ENCODE measurements at places on chromosomes 13 and 19.
A peak's percentile ranks its signal among the peaks of the same experiment; 100 is the strongest.

DNA sequence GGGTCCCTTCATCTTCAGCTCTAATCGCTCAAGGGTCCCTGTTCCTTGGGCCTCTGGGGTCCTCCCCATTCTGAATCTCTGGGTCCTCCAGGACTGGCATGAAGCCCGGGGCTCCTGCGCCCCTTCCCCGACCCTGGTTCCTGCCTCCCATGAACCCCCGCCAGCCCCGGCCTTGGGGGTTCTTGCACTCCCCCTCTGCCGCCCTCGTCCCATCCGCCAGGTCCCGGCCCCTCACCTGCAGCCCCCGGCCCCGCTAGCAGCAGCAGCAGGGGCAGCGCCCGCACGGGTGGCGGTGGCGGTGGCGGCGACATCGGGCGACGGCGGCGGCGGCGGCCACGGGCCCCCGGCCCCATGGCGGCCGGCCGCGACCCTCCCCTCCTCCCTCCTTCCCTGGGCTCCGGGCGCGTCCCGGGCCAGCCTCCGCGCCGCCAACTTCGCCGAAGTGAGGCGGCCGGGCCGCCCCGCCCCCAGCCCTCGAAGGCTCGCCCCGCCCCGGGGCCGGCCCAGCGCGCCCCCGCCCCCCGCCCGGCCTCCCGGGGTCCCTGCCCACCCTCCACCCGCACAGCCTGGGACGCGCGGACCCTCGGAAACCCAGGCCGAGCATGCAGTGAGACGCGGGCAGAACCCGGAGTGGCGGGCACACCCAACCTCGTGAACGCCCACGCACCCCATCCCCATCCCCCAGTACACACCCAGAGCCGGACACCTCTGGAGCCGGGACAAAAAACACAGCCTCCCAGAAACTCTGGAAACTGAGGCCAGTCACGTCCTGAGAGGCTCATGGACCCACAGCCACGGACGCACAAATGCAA, at the start of gene NOTCH3:
TSS of gene NOTCH3 (minus strand) at position 443 of the 812 bp plus-strand sequence. CDS start at position 353, 90 bp downstream.
- DNase-seq, result no peak

GRCh38 chr13:40676007-40676406, 9.6 kb upstream of the FOXO1 start:
- no peak for DNase-seq

DNA sequence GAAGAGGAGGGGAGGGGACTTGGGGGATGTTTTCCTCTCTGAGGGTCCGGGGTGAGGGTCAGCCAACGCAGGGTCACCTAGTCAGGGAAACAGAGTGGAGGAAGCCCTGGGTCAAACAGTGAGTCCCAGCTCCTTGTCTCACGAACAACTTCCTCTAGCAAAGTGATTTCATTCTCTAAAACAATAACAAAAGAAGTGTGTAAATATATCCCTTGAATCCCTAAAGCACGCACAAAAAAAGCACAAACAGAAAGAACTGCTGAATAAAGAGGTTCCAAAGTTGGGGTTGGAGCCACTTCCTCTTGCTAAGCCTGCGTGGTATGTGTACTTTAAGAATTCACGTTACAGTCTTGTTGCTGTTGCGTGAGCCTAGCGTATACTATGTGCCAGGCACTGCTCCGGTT, 1.5 kb upstream of the C5AR2 start:
- DNase-seq, result no peak

DNA sequence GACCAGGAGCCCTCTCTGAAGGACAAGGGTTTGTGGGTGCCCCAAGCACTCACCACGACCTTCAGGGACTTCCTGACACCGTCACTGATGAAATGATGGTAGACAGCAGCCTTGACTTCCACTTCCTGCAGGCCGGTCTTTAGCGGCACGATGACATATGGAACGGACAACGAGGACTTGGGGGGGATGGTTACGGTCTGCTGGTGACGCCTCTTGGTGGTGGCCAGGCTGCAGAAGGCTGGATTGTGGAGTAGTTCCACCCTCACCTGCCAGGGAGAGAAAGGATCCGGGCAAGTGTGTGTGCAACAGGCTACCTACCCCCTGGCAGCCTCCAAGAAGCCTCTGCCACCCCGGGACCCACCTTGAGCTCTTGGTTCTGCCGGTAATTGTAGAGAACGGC, 23.2 kb downstream of the C3 start:
- no peak for DNase-seq

GRCh38 chr19:10544753-10545251, 1.1 kb downstream of the ATG4D start:
- no peak for DNase-seq

DNA sequence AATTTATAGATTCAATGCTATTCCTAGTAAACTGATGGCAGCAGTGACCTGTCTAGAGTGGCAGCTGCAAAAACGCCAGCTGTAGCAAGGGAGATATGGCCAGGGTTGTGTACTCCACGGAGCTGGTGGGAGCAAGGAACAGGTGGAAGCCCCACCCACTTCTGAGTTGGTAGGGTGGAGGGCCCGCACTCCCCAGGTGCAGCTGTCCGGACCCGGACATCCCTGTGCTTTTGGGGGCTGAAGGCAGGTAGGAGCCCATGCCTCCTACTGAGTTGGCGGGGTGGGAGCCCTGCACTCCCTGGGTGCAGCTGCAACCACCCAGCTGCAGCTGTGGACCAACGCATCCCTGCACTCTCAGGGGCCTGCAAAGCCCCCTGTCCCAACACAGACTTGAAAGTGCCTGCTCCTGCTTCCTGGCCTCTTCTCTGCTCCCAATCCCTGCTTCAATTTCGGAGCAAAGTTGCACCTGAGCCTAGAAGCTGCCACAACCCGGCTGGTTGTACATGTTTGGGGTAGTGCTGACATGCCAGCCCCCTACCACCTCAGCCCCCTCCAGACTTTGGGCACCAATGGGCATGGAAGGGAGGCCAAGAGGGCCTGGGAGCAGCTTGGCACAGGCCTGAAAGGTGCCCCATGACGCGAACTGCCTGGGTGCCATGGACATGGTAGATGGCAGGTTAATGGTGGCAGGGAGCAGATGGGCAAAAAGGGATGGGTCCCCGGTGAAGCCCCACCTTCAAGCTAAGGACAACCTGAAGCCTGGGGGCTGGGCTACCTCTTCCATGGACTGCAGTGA, 19.8 kb downstream of the UGGT2 start:
- no peak for DNase-seq

DNA sequence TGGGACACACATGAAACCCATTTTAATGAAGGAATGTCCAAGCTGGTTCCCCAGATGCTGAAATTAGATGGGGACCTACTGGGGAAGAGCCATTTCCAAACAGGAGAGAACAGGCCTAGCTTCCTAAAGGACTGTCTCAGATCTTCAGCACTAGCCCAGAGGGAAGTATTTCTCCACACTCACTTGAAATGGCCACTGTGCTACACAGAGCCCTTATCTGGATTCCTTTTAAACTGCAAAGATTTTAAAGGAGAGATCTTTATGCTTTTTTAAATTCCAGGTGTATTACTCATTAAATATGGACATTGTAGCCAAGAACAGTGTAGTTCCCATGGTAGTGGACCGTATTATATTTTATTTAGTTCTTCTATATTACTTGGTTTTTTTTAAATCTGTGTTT, 255.3 kb downstream of the SHISA2 start:
- no peak for DNase-seq

- no peak for DNase-seq
These were observed 31.6 kb upstream of the USP12 start for GRCh38 chr13:27203186-27203585.

DNA sequence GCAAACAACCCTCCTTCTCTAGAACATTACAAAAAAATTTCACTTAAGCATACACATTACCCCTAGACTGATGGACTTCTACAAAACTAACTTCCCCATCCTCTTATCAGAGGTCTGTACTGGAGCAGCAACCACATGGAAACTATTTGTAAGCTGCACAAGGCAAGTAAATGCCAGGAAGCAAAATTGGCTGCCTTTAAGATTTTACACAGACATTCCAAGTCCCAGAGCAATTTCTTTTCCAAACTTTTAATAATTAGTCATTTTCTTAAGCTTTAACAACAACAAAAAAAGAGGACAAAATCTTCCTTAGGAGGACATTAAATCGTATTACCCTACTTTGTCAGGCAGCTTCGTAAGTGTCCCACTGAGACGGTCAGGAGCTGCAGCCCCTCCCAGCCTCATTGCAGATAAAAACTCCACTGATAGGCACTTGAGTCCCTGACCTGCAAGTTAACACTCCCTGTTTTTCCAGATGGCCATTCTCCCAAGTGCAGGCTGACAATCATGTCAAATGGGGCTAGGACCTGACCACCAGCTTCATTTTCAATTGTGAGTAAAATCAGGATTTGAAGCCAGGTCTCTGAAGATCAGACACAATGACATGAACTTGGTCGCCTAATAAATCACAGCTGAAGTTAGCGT, 680.1 kb downstream of the DIAPH3 start:
- no peak for DNase-seq

DNA sequence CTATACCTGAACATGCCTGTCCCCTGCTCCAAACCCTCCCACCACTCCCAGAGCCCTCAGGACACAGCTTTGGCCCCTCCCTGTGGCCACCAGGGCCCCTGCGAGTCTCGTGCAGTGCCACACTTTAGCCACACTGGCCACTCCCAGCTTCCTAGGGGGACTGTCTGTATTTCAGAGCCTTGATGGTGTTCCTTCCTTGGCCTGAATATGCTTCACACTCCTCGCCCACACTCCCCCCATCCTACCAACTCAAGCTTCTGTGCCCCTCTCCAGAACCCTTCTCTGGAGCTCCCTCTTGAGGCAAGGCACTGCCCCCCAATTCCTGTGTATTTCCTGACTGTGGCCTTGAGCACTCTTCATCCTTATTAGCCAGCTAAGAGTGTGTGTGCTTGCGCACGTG, 80.2 kb downstream of the DPF1 start:
- no peak for DNase-seq

DNA sequence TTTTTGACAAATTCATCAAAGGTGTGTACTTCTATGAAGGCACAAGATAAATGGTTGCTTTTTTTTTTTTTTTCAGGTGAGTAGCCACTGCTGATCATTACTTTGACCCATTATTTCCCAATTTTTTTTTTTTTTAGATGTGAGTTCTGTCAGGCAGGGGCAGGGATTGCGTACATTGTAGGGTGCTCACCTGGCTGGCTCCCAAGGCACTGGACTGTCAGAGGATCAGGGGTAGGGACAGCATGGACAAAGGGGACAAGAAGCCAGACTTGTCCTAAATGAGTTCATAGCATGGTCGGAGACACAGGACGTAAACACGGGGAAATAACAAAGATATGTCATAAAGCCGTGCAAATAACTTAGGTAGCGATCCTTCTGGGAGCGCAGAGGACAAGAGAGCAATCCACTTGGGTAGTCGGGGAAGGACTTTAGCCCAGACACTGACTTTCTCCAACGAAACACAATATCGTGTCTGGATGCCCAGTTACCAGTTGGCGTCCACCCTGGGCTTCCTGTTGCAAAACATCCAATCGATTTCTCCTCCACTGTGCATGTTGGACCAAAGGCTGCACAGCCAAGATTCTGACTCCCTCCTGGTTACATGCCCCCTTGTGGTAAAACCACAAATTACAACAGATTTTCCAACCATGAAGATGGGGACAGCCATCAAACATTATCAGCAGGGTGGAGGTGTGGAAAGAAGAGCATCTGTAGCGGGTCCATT, 27.5 kb upstream of the KATNAL1 start:
- DNase-seq, result peak; percentile 60

GRCh38 chr19:50534478-50534877, 20.8 kb upstream of the ASPDH start:
- DNase-seq, result no peak

DNA sequence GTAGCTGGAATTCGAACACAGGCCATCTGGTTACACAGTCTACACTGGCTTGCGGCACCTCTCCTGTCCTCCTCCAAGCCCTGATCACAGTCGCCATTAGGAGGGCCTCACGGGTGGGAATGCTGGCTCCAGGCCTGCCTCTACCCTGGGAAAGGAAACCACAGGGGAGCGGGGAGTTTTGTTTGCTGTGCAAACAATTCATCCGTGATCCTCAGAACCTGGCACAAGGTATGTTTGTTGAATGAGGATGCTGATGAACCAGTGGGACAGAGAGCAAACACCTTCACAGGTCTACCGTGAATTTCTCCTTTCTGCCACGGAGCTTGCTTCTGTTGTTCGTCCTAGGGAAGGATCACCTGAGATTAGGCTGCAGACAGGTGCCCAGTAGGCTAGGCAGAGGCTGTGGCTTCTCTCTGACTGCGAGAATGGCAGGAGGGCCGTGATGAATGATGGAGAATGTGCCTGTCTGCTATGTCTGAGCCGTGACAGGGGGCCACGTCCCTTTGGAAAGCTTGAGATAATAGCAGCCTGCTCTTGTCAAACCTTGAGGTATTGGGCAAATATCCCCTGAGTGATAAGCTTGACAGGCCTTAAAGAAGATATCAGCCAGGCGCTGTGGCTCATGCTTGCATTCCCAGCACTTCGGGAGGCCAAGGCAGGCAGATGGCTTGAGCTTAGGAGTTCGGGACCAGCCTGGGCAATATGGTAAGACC, 36.7 kb downstream of the PIN1 start:
- DNase-seq, result no peak

- DNase-seq, result no peak
These were observed 146.3 kb downstream of the DCLK1 start for GRCh38 chr13:35984776-35985453.

DNA sequence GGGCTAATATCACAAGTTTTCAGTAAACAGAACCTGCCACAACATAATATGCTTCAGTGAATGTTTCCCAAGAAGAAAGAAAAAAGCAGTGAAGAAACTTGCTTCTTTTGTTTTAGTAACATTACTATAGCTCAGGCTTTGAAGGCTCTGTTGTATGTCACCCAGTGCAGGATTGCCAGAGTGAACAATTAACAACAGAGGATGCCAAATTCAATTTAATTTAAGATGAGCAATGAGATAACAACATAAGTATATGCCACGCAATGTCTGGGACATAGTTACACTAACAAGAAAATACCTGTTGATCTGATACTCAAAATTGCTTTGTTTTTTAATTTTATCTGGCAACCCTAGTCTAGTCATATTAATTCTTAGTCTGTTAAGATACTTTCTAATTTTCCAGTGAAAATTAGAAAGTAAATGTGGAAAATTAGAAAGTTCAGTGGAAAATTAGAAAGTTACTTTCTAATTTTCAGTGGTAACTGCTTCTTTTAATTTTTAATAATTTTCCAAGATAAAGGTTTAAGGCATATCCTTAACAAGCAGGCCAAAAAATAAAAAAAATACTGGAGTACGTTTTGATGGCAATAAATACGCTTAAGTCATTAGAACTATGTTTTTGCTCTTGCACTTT, 336.3 kb downstream of the SLITRK6 start:
- DNase-seq, result no peak

- peak; percentile 79 for DNase-seq
These were observed 37.3 kb downstream of the RNF6 start for GRCh38 chr13:26184791-26185250.

GRCh38 chr13:110714797-110715394, 1.4 kb downstream of the ING1 start:
- no peak for DNase-seq

- no peak for DNase-seq
These were observed 320.3 kb downstream of the DNAJC15 start for GRCh38 chr13:43343645-43344044.

- DNase-seq, result no peak
These were observed 148.5 kb downstream of the GPC5 start for GRCh38 chr13:91546900-91547299.

DNA sequence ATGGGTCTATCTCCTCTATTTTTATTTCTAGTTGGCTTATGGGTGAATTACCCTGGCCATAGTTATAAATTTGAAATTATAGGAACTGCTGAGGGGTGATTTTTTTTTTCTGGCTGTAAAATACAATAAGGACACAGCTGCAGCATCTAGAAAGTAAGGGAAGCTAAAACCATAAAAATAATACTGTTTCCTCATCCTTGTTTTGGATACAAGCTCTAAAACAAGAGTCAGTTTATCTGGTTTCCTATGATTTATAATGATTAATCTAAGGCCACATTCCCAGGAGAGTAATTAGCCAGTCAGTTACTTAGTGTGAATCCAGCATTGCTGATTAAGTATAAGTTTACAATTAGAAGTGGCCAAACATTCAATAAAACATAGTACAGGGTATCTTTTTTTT, 219.1 kb upstream of the NBEA start:
- no peak for DNase-seq
